ENCODE measurements at places on chromosomes 7 and 10.

DNA sequence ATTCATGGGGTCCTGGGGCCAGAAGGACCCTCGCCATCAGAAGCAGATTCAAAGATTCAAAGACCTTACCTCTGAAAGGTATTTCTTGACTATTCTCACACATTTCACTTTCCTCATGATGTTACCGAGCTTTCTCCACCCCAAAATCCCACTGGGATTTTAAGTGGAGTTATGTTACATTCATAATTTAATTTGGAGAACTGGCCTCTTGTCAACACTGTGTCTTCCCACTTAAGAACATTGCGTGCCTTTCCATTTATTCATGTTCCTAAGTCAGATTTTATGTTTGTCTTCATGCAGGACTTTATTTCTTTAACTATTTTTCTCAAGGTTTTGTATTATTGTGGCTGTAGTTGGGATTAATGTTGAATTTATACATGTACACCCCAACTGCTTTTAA is 123.5 kb upstream of the BMPER start:
- no peak for DNase-seq

DNA sequence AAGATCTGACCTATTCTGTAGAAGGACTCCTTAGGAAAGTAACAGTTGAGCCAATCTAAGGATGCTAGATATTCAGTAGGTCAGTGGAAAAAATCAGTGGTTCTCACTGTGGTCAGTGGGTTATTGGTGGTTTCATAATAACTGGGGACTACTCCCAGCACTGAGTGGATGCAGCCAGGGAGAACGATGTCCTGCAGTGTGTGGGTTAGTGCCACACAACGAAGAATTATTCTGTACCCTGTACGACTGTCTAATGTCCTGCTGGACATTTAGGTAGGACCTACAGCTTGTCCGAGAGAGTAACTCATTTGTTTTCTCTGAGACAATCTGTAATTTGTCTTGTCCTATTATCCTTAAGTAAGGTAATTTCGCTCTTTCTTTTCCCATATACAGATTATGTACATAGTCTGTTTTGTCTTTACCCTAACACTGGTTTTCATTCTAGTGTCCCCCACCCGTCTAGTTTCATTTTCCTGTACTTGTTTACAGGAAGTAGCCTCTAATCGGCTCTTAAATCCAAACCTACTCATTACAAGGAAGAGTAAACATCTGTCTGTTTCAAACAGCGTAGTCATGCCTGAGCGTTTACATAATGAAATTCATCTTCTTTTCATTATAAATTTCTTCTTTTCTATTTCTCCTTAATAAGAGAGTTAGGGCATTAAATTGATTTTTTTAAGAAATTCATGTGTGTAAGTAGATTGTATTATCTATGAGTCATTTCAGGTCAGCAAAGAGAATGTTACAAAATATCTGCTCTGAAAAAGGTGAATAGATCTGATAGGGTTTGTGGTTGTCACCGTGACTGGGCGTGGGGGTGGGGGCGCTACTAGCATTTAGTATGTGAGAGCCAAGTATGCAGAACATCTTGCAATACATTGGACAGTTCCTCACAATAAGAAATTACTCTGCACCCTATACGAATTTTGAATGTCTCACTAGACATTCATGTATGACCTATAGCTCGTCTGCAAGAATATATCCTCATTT is 8.3 kb upstream of the ZC3HAV1L start:
- peak; percentile 65 for DNase-seq

- no peak for DNase-seq
Observed at GRCh38 chr10:44577533-44577932, 192.6 kb upstream of the CXCL12 start.

GRCh38 chr7:139532636-139533155 is 9.2 kb downstream of the CLEC2L start:
- DNase-seq, result no peak

DNA sequence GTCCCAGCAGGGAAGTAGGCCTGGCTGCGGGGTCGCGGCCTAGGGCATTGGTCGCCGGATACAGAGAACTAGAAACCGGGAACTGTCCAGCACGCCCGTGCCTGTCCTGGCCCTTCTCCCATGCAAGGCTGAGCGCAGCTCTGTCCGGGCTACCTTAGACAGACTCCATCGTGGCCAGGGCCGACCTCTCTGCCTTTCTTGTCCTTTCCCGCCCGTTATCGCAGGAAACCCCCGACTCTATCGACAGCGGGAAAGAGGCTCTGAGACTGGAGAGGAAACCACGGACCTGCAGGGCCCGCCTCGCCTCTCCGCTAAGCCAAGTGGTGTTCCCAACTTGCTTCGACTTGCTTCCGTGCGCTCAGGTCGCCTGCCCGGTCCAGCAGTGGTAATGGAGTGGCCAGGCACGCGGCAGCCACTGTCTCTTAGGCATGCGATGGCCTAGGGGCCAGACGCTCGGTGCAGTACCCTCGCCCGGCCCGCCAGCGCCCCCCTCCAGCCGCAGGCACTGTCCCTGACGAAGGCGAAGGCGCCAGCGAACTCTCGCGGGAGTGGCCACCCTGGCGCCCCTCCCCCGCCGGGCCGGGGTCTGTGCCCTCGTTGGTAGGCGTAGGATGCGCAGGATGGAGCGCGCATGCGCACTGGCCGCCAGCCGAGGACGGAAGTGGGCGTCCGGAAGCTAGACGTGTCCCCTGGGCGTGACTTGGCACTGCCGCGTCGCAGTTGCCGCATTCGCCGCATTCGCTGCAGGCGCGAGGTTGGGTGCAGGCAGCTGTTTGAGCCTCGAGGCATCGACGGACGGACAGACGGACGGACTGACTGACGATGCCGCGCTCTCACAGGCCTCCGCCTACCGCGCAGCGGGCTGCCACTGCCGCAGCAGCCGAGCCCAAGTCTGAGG is 54.4 kb downstream of the MCMBP start:
- DNase-seq, result no peak

GRCh38 chr7:109950256-109950655 is 1140.7 kb upstream of the LRRN3 start:
- DNase-seq, result no peak

- no peak for DNase-seq
Observed at GRCh38 chr7:96985992-96986391, 19.4 kb upstream of the DLX6 start.

DNA sequence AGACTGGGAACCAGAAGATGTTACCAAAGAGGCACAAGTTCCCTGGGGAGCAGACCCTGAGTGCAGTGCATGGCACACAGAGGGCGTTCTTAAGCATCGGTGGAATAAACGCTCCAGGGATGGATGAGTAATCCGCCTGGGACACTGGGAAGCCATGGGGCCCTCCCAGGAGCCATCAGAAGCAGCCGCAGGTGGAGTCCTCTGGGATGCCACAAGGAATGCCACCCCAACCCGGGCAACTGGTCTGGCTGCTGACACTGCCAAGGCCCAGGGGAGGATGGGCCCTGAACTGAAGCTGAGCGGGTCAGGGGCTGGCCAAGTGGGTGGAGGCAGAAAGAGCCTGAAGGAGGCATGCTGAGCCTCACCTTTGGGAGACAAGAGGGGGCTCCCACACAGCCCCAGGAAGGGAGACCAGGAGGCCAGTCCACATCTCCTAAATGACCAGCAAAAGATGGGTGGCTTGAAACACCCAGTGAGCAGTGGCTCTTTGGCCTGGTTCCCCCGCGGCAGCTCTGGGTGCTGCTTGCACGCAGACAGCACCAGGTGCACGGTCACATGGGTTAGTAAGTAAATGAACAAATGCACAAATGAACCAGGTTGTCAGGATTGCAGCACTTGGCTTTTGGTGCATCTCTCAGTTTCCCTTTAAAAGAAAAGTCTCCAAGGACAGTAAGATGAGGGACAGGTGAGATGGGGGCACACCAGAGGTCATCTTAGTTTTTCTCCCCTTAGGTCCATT is 141.3 kb upstream of the ZMIZ1 start:
- DNase-seq, result no peak

- DNase-seq, result no peak
Observed at GRCh38 chr7:131522325-131522930, 34.0 kb downstream of the PODXL start.

- DNase-seq, result no peak
Observed at GRCh38 chr10:58840840-58841435, 328.3 kb downstream of the BICC1 start.

- DNase-seq, result no peak
Observed at GRCh38 chr10:103859161-103860086, 4.0 kb upstream of the SH3PXD2A start.

DNA sequence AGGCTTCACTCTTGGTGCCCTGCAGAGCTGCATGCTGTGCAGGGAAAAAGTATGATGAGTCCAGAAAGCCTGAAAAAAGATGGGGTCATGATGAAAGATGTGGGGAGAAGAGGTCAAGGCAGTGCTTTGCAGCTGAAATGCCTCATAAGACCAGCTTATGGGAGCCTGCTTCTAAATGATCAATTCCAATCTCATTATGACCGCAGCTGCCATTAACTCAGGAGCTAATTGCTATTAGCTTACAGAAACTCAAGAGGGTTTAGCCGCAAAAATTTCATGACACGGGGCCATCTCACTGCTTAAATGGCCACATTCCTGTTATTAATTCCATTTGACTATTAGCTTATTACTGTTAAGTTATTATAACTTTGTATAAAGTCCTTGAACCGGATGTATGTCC is 502.9 kb upstream of the ZMIZ1 start:
- DNase-seq, result no peak

DNA sequence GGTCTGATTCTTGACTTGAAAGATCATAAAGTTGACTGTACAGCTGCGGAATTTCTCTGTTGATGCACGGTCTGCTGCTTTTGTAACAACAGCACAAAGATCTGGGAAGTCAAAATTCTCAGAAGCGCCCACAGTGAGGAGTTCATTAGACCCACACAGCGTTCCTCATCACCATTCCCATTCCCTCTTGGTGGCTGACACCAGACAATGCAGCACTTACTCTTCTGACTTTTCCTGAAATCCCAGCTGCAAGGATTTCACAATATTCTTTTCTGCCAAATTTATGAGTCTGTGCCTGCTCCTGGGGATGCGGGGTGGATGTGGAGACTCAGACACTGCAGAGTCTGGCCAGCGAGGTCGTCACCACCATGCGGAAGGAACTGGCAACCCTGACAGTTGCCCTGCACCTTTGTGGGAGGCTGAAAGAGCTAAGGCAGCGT is 233.9 kb downstream of the FANK1 start:
- no peak for DNase-seq

- no peak for DNase-seq
Observed at GRCh38 chr7:112060625-112061024, 145.6 kb downstream of the DOCK4 start.

DNA sequence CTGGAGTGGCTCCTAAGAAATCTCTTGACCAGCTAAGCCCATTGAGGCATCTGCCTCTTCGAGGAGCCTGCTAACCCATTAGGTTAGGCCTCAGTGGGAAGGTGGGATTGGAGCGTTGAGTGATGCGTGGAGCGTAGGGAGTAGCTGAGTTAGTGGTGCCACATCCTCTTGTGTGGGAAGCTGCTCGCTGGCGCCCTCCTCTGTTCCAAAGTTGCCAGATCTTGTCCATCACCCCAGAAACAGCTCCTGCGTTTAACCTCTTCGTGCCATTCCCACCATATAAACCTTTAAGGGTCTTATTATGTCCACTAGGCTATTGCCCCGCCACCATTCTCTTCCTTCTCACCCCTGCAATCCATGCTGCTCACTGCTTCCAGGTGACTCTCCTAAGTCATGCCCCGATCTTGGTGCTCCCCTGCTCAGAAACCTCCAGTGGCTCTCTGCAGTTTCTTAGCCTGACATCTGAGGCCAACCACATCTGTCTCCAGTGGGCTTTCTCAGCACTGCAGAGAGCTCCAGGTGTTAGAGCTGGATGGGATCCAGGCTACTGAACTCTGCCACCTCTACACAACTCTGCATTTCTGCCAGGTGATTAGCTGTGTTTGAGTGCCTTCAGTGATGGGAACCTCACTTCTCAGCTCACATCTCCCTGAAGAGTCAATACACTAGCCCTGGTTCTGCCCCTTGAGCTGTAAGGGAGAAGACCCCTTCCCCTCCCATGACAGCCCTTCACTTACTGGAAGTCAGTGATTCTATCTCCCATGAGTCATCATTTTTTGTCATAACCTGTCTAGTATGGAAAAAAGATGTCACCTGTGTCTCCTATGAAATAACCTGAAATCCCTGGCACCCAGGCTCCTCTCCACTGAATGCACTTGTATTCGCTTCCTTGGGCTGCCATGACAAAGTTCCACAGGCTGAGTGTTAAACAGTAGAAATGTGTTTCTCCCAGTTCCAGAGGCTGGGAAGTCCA is 65.0 kb upstream of the FGFR2 start:
- DNase-seq, result no peak

DNA sequence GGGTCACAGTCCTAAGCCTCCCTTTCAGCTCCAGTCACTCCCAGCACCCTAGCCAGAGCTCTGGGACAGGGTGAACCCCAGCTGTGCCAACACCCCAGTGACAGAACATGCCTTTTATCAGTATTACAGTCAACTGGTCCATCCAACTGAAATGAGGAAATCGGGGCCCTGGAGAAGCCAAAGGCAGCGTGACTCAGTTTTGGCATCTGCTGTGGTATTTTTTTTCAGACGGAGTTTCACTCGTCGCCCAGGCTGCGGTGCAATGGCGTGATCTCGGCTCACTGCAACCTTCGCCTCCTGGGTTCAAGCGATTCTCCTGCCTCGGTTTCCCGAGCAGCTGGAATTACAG is 3.4 kb upstream of the CLDN15 start:
- no peak for DNase-seq

GRCh38 chr10:21141946-21142492 is 244.9 kb upstream of the NEBL start:
- no peak for DNase-seq

DNA sequence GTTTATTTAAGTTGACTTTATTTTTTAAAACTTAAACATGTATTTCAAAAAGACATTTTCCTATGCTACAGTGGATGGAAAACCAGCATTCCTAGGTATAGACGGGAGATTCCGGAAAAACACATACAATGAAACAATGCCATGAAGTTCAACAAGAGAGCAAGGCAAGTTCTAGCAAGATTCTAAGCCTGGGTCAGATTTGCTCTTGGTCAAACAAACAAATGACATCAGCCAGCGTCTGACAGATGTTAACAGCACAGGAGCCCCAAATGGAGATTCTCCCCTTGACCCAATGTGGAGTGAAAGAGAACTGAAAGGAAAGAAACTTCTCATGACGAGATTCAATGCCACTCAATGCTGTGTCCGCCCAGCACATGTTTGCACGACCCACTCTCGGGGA is 149.9 kb downstream of the NEURL1 start:
- no peak for DNase-seq

- no peak for DNase-seq
Observed at GRCh38 chr10:22710139-22710745, 4.1 kb downstream of the PIP4K2A start.

- DNase-seq, result no peak
Observed at GRCh38 chr10:124619802-124620490, 124.2 kb downstream of the FAM53B start.

GRCh38 chr10:20634839-20635238 is 262.3 kb downstream of the NEBL start:
- DNase-seq, result no peak

All from NCI-H1417 treated with DMSO at 0.1 percent for 48 hours (cell line).